ENCODE measurements at places on chromosomes 16 and 17.

DNA sequence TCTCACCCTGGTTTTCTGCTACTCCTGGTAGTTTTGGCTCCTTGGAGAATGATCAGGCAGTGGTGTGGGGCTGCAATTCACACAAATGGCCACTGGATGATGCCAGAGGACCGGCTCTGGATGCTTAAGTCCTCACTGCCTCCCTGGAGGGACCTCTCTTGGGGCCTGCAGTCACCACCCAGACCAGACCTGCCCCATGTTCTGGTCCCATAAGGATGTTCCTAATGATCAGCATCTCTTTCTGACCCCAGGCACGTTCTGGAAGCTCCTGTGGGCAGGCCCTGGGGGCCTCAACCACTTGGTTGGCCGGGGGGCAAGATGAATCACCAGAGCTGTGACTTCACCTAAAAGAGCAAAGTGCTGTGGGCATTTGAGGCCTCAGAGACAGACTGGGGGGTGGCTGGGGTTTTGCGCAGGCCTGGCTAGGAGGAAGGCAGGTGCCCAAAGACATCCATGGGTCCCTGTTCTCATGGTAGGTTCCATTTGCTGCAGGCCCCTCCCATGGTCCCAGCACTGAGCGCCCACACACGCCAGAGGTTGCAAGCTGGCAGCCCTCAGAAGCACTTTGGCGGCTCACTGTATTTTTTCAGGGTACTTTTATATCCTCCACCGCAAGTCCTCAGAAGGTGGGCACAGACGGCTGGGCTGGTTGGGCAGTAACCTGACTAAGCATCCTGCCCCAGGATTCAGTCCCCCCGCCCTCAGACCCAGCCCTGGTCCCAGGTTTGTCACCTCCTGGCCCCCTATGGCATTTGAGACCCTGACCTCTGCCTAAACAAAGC, 53.2 kb downstream of the NT5M start:
- peak; percentile 78 for DNase-seq

- no peak for DNase-seq
These were observed 3.4 kb upstream of the LPCAT2 start for GRCh38 chr16:55505333-55506015.

DNA sequence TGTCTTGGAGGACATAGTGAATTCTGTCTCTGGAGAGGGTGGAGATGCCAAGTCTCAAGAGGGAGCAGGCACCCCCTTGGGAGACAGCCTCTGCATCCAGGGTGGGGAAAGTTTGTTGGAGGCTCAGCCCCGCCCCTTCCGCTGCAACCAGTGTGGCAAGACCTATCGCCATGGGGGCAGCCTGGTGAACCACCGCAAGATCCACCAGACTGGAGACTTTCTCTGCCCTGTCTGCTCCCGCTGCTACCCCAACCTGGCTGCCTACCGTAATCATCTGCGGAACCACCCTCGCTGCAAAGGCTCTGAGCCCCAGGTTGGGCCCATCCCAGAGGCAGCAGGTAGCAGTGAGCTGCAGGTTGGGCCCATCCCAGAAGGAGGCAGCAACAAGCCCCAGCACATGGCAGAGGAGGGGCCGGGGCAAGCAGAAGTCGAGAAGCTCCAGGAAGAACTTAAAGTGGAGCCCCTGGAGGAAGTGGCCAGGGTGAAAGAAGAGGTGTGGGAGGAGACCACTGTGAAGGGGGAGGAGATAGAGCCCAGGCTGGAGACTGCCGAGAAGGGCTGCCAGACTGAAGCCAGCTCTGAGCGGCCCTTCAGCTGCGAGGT, 5.2 kb downstream of the ZNF646 start:
- DNase-seq, result no peak

DNA sequence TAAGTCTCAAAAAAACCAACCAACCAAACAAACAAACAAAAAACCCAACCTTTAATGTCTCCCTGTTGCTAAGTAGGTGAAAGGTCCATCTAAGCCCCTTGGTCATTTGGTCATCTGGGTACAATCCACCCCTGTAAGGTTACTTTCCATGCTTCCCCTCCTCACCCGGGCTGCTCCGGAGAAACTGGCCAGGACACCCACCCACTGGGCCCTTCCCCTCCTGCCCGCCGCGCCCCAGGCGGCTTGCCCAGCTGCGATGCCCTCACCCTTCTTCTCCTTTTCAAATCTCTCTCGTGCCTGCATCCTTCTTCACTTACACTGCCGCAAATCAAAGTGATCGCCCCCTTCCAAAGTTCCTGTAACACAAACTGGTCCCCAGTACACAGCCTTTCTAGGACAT, 2.0 kb downstream of the NTAN1 start:
- no peak for DNase-seq

GRCh38 chr17:51852603-51853002, 305.9 kb downstream of the CA10 start:
- DNase-seq, result no peak

DNA sequence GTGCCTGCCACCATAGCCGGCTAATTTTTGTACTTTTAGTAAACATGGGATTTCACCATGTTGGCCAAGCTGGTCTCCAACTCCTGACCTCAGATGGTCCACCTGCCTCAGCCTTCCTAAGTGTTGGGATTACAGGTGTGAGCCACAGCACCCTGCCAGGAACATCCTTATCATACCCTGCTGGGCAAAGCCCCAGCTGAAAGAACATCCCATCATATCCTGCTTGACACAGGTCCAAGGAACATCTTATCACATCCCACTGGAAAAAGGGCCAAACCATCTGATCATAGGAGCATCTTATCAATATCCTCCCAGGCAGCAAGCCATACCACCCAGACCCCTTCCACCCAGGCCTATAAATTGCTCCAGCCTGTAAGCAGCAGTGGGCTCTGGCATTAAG, 1109.2 kb upstream of the CDH8 start:
- no peak for DNase-seq

DNA sequence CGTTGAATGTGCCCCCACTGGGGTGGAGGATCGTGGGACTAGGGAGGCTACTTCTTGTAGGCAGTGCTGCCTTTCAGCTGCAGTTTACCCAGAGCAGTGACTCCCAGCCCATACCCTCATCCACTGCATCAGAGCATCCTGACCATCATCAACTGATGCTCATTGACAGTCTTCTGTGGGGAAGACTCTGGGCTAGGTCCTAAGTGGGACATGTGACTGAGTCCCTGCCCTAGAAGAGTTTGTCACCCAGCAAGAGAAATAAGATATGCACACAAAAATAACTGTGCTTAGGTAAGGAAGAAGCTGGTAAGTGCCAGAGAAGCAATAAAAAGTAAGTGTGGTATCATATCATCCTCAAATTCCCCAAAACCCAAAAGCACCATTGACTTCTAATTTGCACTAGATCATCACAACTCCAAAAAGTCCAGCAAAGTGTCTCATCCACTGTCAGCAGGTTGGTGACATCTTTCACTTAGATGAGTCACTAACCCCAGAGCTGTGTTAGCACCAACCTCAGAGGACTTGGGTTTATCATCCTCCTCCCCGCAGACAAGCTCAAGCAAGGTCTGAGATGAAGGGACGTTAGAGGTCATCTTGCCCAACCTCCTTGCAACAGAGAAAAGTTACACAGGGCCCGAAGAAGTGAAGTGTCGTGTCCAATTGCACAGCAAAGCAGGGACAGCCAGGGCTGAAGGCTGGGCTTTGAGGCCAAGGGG, 99.0 kb downstream of the CCDC182 start:
- peak; percentile 37 for DNase-seq

DNA sequence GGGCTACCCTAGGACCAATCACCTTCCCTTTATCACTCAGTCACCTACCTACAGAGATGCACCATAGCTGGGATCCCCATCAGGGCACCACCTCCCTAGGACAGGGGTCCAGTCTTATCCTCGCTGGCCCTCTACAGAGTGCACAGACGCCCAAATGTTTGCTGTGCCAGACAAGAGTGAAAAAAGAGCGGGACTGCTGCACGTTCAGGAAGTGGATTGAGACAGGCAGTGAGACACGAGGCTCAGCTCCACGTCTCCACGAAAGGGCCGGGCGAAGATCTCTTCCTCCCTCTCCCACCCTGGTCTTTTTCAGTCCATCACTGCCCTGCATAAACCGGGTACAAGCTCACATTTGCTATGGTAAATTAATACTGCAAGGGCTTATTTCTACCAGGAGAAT, 95.5 kb downstream of the ZFHX3 start:
- no peak for DNase-seq

- DNase-seq, result no peak
These were observed 84.5 kb downstream of the WNT3 start for GRCh38 chr17:46733837-46734475.

GRCh38 chr16:77919761-77920415, 102.5 kb upstream of the CLEC3A start:
- no peak for DNase-seq

GRCh38 chr16:75078886-75079285, 37.7 kb downstream of the LDHD start:
- no peak for DNase-seq

DNA sequence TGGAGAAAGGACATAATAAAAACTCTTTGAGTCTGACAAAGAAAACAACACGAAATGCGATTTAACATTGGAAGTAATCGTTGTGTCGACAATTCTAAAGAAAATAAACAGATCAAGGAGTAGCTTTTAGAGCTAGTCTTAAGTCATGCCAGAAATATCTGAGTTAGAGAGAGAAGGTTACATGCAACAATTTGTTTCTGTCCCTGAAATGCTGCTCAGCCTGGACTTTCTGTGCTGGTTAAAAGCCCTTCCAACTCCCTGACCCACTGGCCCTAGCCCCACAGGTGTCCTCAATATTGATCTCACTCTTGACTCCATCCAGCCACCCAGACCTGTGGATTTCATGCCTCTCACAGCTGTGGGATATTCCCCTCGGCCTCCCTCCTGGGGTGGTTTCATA, 33.2 kb upstream of the TEX2 start:
- DNase-seq, result no peak

DNA sequence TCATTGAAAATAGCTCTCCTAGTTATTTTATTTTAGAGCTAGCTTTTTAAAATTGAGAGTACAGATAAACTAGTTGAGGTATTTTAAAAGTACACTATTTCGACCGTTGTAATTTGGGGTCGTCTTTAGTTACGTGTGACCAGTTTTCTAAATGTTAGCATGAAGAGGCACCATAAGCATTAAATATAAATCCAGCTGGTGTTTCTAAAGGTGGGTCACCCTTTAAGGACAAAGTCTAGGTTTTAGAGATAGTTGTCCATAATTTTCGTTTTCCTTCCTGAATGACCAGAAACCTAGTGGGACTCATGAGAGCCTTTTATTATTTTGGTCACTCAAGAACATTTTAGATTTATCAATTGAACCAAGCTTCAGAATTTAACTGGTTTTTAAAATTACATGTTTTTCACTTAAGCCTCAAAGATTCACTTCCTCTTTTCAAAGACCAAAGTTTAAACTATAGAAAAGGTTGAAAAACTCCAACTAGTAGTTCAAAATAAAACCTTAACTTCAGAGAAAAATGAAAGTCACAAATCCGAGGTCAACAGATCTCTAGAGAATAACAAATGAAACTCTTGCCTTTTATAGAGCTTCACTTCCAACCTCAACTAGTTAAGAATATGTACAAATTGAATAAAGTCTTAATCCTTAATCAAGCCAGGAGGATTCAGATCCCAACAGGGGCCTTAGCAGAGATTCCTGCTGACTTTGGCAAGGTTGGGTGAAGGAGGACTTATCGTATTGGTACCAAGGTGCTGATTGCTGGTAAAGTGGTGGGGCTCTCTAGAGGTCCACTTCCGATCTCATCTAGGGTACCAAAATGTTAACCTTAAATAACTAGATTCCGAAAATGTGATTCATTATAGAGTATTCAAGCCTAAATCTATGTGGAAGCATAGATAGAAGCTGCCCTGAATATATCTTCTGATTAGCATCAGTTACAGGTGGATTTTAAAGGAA, 32.5 kb downstream of the PHKB start:
- DNase-seq, result no peak

DNA sequence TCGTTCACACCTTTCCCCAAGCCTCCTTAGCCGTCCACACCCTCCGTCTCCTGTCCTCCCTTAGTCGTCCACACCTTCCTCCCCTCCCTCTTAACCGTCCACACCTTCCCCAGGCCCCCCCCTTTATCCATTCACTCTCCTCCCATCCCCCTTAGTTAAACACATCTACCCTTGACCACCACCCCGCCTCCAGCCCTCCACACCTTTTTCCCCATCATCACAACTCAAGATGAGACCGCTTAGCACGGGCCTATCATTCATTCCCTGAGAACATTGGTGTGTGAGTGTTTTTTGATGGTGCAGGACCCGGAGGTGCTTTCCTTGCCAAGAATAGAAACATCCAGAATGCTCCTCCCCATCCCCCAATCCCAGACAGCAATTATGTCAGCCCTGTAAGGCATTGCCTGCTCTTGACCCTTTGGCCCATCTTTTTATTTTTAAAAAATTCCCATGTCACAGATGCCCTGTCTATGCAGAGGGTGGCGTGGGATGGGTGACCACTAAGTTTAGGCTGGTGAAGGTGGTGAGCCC, 1.4 kb downstream of the TENT4B start:
- no peak for DNase-seq

GRCh38 chr17:13560935-13561334, 40.8 kb downstream of the HS3ST3A1 start:
- DNase-seq, result no peak

DNA sequence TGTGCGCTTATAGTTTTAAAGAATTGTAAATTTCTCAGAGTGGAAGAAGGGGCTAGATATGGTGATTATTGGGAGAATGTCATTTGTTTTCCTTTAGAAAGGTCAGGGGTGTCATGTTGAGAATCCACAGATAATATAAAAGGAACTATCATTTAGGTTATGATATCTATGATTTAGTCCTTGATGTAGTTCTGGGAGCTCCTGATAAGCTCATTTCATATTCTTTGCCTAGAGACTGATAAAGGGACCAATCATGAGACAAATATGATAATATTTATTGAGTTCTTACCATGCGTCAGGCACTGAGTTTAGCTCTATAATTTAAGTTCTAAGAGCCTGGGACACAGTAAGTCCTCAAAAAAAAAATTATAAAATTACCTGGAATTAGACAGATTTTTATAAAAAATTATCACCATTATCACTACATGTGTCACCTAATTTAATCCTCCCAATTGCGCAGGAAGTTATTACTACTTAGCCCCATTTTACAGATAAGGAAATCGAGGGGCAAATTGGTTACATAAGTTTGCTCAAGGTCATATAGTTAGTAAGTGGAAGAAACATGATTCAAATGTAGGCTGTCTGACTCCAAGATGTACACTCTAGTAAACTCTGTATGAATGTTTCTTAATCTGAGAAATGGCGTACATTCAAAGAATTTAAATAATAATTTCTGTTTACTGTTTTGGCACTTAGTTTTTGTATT, 2.5 kb downstream of the AATF start:
- DNase-seq, result no peak

- no peak for DNase-seq
These were observed 70.2 kb downstream of the GRIN2A start for GRCh38 chr16:10112021-10112420.

DNA sequence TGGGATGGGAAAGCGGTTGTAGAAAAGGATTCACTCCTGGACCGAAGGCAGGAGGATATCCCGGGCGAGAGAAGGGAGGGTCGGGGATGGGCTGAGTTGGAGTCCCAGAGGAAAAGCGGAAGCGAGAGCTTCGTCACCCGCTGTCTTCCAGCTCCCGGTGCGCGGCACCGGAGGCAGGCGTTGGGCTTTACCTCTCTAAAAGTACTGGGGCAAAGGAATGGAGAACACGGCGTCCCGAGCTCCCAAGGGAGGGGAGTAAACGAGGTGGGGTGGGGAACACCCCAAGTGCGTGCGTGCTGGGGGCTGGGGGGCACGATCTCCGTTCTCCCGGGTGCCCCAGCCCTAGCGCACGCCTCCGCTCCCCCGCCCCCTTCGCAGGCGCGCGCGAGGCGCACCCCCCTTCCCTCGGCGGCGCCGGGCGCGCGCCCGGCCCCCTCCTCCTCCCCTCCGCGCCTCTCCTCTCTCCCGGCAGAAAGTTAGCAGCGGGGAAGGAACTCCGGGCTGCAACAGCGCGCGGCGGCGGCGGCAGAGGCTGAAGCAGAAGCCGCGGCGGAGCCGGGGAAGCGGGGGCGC, at the start of gene HS3ST4:
HS3ST4 (plus strand) TSS at position 441 of the 573 bp plus-strand sequence.
- DNase-seq, result no peak

All from activated CD8-positive, alpha-beta T cell treated with anti-CD3 and anti-CD28 coated beads, Interleukin-2, amount 10 ng/mL, durations not matched to agents 7 days and 5 days (primary cell).